ENCODE measurements at places on chromosomes 6 and 20.

- DNase-seq, result no peak
These were observed 90.7 kb downstream of the CDH26 start for GRCh38 chr20:60048634-60049521.

- no peak for DNase-seq
These were observed 383.0 kb upstream of the ID4 start for GRCh38 chr6:19454001-19454720.

DNA sequence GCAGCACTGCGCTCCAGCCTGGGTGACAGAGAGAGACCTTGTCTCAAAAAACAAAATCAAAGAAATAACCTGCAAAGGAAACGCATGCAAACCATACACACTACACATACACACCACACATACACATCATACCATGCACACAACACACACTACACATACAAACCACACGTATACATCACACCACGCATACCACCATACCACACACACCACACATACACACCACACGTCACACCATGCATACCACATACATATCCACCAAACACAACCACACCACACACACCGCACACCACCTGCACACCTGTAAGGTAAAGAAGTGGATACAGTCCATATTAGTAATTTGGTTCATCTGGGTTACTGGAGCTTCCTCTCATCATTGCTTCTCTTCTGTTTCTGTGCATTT, 32.3 kb upstream of the F13A1 start:
- no peak for DNase-seq

DNA sequence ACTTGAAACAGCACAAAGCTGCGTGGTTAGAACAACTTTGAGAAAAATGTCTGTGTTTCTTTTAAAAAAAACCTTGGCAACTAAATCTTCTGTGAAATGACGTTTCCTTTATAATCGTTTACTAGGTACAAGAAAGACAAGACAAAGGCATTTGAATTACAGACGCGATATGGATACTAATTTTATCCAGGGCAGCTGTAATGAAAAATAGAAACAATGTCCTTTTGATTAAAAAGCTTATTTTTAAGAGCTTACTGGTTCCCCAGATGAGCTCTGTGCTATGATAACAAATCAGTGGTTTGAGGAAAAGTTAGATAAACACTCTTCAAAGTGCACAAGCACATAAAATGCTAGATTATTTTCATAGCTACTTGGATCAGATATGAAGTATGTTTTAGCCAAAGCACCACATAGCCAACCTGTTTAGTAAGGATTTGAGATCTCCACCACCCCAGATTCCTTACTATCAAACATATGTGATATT, 1.6 kb upstream of the SYNCRIP start:
- no peak for DNase-seq

DNA sequence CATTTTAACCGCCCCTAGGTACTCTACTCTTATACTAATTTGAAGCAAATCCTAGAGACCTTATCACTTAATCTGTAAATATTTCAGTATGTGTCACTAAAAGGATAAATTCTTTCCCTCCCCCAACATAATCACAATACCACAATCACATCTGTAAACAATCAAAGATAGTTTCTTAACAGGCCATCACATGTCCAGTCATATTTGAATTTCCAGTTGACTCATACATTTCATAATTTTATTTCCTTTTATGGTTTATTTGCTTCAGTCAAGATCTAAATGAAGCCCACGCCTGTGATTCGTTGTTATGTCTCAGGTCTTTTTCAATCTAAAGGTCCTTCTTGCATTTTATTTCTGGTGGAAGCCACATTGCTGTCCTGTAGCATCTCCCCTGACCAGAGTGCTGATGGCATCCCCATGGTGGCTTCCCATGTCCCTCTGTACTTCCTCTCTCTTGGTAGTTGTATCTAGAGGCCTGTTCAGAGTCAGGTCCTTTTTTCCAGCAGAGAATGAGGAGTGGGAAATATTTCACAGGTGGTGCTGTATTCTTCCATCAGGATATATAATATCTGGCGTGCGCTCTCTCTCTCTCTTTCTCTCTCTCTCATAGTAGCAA, 128.6 kb upstream of the SLC22A23 start:
- DNase-seq, result no peak

DNA sequence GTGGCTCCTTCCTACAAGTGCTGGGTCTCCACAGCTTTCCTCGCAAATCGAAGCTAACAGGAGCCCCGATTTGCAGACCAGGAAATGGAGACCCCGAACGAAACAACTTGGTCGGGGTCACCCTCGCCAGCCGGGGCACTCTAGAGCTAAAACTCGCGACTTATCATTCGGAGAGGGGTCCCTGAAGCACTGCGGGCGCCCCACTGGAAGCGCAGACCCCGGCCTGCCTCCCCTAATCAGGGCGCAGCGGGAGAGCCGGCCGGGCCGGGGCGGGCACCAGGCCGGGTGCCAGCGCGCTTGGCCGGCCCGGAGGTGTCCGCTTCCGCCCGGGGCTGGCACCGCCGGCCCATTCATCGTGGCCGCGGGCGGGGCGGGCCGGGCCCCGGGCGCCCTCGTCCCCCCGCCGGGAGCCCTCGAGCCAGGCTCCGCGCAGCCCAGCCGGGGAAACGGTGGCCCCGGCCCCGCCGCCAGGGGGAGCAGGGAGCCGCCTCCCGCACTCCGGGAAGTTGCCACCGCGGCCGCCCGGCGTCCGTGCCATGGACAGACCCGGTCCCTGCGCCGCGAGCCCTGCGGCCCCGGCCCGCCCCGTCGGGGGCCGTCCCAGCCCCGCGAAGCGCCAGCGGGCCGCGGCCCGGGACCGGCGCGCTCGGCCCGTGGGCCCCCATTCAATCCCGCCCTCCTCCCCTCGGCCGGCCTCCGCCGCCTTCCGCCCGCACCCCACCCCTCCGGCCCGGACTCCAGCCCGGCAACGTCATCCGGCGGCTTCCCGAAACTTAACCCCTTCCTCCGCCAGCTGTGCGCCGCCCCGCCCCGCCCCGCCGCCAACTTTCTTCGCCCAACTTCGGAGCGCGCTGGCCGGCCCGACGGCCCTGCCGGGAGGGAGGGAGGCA, 961 bp downstream of the RRBP1 start:
- DNase-seq, result peak; percentile 44

DNA sequence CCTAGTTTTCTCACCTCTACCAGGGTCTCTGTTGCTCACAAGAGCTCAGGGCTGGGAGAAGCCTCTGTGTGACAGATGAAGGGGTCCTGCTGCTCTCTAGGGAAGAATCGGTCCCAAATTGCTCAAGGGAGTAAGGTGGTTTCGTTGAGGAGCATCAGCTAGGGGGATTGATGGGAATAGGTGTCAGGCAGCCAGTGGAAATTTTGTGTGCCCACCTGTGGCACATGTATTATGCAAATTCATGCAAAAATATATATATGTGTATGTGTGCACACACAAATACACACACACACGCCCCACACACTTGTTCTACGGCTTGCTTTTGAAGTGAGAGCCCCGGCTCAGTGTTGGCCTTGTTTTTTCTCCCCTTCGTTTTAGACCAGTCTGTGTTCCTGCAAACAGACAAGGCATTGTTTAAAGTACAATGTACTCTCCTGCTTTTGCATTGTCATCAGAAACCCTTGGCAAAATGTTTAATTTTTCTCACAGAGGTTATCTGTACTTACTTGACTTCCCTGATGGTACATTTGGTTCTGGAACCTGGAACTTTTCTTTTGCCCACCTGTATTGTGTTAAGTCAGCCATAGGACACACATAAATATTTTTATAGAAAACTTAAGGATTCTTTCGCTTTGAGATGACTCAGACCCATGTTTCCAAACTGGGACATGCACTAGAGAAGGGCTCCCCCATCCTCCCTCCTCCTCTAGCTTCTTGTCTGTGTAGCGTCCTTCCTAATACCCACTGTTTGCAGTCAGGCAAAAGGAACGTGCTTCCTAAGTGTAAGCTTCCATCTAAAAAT, 26.7 kb downstream of the FOXO3 start:
- no peak for DNase-seq

DNA sequence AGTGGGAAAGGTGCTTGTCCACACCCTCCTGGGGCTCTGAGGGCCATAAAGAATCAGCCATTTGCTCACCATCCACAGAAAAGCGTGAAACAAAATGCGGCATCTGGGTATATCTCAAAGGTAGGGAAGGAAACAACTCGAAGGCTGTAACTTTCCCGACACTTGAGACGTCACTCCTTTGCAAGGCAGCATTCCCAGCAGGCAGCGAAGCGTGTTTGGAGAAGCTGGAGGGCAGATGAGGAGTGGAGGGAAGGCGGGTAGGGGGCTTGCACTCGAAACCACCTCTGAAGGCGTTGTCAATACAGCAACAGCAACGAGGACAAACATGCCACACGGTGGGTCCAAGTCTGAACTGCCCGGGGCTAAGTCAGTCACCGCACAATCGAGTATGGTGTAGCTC, 98.4 kb downstream of the FOXC1 start:
- DNase-seq, result no peak

GRCh38 chr6:96823743-96824142, 13.5 kb downstream of the GPR63 start:
- no peak for DNase-seq

GRCh38 chr20:54234991-54235390, 27.1 kb downstream of the PFDN4 start:
- no peak for DNase-seq

GRCh38 chr20:63456429-63457284, 15.8 kb downstream of the KCNQ2 start:
- DNase-seq, result no peak

DNA sequence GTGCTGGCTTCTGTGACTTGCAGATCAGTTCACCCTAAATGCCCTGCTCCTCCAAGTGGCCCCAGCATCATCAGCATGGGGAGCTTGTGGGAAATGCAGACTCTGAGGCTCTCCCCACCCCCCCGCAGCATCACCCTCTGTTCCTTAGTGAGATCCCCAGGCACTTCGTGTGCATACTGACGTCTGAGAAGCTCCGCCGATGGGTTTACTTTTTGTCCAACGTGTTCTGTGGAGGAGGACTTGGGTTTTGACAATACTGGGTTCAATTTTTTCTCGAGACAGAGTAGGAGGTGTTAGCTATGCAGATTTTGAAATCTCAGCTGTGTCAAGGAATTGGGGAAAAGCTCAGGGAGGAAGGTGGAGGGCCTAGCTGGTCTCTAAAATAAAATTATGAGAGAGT, 38.3 kb upstream of the ZNF831 start:
- no peak for DNase-seq

DNA sequence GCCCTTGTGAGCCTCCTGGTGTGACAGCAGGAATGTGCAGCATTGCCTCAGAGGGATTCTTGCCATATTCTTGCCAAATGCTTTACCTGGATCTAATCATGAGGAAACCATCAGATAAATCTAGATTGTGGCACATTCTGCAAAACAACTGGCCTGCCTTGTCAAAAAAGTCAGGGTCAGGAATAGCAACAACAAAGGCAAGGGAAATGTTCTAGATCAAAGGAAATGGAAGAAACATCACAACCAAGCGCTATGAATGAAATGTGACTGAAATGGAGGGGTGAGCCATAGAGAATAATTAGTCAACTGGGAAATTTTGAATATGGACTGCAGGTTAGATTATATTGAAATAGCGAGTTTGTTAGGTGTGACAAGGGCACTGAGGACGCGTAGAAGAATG, 262.6 kb upstream of the CDYL start:
- no peak for DNase-seq

- DNase-seq, result no peak
These were observed 167.1 kb downstream of the SMOC2 start for GRCh38 chr6:168608113-168608400.

DNA sequence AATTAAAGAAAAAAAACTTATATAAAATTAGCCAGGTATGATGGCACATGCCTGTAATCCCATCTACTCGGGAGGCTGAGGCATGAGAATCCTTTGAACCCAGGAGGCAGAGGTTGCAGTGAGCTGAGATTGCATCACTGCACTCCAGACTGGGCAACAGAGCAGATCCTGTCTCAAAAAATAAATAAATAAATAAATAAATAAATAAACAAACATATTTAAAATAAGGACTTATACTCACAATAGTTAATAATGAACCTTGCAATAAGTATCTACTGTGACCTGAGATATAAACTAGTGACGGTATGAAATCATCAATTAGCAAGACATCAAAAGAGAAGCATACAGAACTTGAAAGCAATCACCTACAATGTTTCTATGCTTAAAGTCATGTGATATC, 548.4 kb upstream of the JARID2 start:
- no peak for DNase-seq

GRCh38 chr6:54700158-54700557, 146.4 kb upstream of the FAM83B start:
- no peak for DNase-seq

GRCh38 chr20:58018590-58018989, 209.9 kb downstream of the ANKRD60 start:
- no peak for DNase-seq

DNA sequence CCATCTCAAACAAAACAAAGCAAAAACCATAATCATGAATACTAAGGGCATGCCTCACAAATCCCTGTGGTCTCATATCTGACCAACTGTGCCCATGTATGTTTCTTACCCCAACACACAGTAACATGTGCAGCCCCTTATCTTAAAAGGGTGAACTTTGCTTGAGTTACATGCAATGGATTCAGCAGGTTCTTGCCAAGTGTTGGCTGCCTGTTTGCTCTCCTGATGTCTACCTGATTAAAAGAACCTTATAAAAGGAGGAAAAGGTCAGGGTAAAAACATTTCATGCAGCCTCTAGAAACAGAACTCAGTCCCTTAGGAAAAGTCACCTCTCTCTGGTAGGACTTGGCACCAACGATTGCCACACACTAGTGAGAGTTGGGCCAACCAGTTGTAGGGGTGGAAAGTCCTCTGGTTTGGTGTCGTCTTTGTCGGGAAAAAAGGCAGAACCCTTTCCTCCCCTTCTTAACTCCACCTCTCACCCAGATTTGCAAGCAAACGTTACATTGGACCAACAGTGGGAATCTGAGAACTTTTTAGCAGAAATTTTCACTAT, 14.0 kb upstream of the LRRN4 start:
- DNase-seq, result no peak

GRCh38 chr6:69398729-69399128, 398.1 kb downstream of the LMBRD1 start:
- no peak for DNase-seq

- no peak for DNase-seq
These were observed 6.1 kb downstream of the JAG1 start for GRCh38 chr20:10667560-10668167.

DNA sequence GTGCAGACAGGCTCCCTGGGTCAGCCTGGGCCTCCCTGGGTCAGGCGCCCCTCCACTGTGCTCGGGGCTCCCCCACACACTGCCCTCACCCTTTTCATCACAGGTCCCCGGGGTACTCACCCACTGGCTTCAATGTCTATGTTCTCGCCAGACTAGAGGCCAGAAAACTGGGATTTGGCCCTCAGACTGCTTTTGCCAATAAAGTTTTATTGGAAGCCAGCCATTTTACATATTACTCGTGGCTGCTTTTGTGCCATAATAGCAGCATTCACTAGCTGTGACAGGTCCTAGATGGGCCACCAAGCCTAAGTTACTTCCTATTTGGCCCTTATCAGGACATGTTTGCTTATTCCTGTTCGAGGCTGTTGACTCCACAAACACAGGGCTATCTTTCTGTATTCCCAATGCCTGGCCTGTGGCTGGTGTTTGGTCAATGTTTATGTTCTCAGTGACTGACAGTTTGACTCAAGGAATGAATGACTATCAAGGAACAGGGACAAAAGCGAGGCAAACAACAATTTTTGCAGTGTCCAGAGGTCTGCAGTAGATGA, 525.1 kb upstream of the AGPAT4 start:
- DNase-seq, result no peak

- DNase-seq, result no peak
These were observed 70.7 kb upstream of the TAB2 start for GRCh38 chr6:149246691-149247384.

GRCh38 chr6:44086931-44087574, 40.2 kb downstream of the MRPL14 start:
- no peak for DNase-seq
